ENCODE measurements at places on chromosomes 6 and 20.
A peak's percentile ranks its signal among the peaks of the same experiment; 100 is the strongest.

DNA sequence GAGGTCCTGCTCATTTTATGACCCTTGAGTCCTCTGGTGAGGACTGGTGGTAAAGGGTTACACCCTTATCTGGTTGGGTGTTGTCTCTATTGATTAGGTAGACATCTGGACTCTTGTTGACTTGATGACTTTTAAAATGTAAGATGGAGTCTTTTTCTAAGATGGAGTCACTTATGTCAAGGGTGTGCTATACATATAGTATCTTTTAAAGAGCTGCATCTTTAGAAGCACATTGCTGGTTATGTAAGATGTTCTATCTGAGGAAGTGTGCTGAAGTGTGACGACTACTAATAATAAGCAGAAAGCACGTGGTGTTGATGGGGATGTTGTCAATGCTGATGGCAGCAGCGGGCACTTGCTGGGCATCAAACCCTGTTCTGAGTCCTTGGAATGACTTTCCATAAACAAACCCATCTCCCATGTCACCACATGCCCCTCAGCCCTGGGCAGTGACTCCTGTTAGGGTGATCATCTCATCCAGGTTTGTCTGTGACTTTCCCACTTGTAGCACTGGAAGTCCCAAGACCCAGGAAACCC lies 229.6 kb downstream of the EYA2 start:
- DNase-seq, result no peak
- no peak overlapping the region for H3K4me3 ChIP-seq
- H3K36me3 ChIP-seq, result no peaks in the 10 kb centered on the region
- H3K27me3 ChIP-seq, result peaks cover 2% of the 10 kb centered on the region
- H3K27ac ChIP-seq, result no peak overlapping the region

DNA sequence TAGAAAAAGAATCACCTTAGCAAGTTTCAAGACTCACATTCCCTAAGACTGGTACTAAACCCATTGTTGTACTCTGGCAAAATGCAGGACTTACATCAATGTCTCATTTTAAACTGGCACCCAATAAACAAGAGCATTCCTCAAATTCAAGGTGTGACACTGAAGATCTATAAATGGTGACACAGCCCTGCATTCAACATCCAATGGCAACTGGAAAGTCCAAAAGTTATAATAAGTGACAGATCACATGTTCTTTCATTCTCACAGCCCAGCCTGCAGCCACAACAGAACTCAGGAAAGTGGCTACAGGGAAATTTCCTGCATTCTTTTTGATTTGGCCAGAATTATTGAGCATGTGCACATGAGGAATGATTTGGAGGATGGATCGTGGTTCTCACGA lies 57.5 kb downstream of the MBOAT1 start:
- DNase-seq, result no peak
- H3K27ac ChIP-seq, result no peak overlapping the region
- no peaks in the 10 kb centered on the region for H3K36me3 ChIP-seq
- H3K4me1 ChIP-seq, result no peaks in the 10 kb centered on the region
- no peaks in the 10 kb centered on the region for H3K27me3 ChIP-seq

DNA sequence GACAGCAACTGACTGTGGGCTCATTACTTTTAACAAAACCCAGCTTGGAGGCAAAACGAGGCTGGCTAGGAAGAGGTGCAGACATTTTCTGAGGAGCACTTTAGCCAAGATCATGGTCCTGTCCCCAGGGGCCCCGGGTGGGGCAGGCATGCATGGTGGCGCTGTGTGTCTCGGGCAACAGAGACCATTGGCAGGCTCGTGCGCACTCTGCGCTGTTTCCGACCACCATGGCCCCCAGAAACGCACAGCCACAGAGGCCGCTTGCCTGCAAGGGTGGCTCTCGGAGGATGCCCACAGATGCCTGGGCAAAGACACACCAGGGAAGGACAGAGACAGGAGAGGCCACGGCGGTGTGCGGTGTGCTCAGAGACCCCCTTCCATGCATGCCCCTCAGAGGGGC lies 6.7 kb downstream of the BHLHE23 start:
- no peak overlapping the region for H3K27ac ChIP-seq
- no peaks in the 10 kb centered on the region for H3K4me1 ChIP-seq
- DNase-seq, result no peak
- H3K27me3 ChIP-seq, result peaks cover 4% of the 10 kb centered on the region
- H3K4me3 ChIP-seq, result no peak overlapping the region

DNA sequence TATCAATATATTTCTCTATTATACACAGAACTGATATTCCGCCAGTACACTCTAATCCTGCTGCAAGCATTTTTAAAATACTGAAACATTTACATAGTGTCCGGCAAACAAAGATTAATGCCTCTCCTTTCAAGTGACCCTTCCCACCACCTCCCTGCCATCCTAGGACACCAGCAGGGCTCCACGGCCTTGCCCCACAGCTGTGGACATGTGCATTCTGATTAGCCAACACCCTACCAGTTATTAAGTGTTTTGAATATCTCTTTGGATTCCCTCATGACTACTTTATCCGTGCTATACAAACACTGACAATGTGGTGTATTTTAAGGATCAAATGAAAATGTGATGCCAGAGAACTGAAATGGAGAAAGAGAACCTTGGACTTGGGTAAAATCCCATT lies 615.1 kb downstream of the KIF16B start:
- H3K27me3 ChIP-seq, result no peaks in the 10 kb centered on the region
- H3K27ac ChIP-seq, result no peak overlapping the region
- H3K4me3 ChIP-seq, result no peak overlapping the region
- H3K4me1 ChIP-seq, result no peaks in the 10 kb centered on the region
- no peak for DNase-seq

DNA sequence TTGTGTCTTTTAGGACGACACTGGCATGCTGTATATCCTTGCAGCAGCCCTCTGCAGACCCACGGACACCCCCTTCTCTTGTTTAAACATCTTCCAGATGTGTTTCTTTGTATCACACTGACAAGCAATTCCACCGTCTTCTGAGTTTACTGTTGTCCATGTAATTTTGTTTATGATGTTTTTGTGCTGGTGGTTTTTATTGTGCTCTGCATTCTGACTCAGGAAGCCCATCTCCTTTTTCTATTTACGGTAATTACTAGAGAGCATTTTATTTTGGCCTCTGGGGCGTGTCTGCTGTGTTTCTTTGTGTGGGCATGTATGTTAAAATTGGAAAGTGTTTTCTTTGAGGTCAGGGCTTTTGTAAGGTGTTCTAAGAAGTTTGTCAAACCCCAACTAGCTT lies 111.9 kb downstream of the JARID2 start:
- peak overlapping the region; percentile 27 for H3K4me3 ChIP-seq
- no peaks in the 10 kb centered on the region for H3K27me3 ChIP-seq
- peaks cover 74% of the 10 kb centered on the region for H3K4me1 ChIP-seq
- peak; percentile 49 for DNase-seq
- H3K36me3 ChIP-seq, result no peaks in the 10 kb centered on the region

DNA sequence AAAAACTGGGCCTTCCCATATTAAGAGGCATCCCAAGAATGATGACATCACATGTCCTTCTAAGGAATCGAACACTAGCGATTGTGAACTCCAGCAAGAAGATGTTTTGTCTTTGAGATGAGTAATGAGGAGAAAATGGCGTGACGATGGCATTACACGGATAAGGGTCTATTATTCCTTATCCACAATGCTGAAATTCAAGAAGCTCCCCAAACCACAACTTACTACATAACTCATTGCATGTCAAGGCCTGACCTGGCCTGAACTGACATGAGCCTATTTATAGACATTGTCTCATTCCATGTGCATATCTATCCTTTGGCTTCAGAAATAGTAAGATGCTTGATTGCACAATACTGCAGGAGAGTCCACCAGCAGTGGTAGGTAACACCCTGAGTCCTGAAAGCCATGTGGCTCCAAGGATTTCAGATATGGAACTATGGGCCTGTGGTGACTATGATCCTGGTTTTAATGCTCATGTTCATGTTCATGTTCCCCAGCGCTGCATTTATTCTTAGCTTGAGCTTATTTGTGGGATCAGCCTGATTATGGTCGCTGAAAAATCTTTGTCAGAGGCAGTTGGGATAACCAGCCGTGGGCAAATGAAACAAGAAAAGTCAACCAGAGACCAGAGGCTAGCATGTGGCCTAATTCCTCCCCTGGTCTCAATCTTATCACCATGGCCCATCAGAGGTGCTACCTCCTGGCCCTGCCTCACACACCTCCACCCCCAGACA lies 183.2 kb upstream of the JARID2 start:
- no peak overlapping the region for H3K27ac ChIP-seq
- no peak overlapping the region for H3K4me3 ChIP-seq
- DNase-seq, result no peak

DNA sequence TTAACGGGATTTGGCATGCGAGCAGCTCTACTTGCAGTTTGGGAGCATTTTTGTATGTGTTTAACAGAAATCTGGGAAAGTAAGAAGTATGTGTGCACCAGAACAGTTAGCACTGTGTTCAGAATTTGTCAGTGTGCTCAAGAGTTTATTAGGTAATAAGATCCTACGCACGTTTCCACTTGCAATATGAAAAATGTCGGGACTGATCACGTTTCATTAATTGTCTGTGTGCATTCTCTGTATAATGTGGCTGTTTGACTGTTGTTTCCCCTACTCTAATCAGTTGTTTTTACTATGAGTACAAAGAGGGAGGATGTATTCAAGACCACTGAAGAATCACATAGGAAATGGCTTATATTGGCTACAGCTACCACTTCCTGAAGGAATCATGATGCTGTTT lies 349.7 kb upstream of the POU3F2 start:
- no peak overlapping the region for H3K4me3 ChIP-seq
- H3K4me1 ChIP-seq, result no peaks in the 10 kb centered on the region
- no peak for DNase-seq
- no peaks in the 10 kb centered on the region for H3K36me3 ChIP-seq

All from GM12878 (cell line).